ENCODE measurements at places on chromosomes 3 and 15.

GRCh38 chr3:24060055-24060454 lies 115.0 kb downstream of the NR1D2 start:
- DNase-seq: no peak

- DNase-seq: no peak
These were observed 75.1 kb downstream of the CLDN11 start for GRCh38 chr3:170493712-170494182.

DNA sequence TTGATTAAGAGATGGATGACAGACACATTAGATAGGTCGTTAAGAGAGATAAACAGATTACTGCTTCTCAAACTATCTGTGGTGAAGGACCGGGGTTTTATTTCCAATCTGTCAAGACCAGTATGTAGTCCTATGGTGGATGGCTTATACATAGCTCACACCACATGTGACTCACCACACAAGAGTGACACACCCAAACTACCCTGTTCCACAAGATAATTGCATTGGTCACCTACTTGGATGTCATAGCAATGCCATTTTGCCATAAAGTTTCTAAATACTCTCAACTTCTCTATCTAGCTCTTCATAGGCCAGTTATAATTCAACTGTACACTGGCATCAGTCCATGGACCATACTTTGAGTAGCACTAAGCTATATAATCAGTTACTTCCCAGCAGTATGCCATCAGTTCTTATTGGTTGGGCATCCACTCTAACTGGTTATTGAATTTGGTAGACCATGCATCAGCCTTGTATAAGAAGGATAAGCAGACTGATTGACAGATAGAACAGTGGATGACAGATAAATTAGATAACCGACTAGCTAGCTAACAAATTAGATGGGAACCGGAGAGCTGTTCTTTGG lies 11.6 kb downstream of the WWTR1 start:
- no peak for DNase-seq

- DNase-seq: no peak
These were observed 35.7 kb downstream of the ACAD9 start for GRCh38 chr3:128914966-128915645.

DNA sequence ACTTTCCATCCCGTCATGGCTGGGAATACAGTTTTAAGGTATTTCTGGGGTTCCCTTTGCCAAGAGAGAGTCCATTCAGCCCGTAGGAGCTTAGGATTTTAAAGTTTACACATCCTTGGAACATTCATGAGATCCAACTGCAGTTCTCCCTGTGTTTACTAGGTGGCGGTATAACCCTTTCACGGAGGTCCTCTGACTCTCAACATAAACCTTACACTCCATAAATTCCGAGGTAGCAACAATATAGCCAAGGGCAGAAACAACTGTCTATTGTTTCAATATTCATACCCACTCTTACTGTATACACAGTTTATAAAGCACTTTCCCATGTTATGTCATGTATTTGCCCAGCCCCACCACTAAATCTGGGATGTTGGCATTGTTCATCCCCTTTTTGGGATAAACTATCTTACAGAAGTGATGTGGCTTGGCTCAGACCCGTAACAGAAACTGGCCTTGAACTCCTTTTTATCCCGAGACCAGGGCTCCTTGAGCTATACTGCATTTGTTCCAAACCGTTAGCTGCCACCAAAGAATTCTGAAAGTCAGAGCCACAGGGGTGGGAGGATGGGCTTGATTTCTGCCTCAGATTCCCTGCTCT lies 69.2 kb upstream of the COL6A5 start:
- DNase-seq: no peak

DNA sequence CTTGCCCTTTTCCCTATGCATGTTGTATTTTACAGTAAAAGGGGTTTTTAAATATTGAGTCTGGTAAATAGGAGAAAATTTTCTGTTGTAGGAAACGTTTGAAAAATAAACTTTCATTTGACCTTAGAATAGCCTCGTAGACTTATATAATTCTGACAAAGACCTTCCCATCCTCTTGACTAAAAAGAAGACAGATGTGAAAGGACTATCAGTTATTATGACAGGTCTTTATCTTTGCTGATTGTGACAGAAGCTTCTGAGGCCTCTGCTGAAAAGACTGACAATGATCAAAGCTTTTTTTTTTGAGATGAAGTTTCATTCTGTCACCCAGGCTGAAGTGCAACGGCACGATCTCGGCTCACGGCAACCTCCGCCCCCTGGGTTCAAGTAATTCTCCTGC lies 24.2 kb downstream of the C2CD4A start:
- DNase-seq: no peak

GRCh38 chr15:46059921-46060594 lies 425.2 kb downstream of the SQOR start:
- no peak for DNase-seq

GRCh38 chr3:86774082-86774691 lies 216.8 kb downstream of the VGLL3 start:
- no peak for DNase-seq

DNA sequence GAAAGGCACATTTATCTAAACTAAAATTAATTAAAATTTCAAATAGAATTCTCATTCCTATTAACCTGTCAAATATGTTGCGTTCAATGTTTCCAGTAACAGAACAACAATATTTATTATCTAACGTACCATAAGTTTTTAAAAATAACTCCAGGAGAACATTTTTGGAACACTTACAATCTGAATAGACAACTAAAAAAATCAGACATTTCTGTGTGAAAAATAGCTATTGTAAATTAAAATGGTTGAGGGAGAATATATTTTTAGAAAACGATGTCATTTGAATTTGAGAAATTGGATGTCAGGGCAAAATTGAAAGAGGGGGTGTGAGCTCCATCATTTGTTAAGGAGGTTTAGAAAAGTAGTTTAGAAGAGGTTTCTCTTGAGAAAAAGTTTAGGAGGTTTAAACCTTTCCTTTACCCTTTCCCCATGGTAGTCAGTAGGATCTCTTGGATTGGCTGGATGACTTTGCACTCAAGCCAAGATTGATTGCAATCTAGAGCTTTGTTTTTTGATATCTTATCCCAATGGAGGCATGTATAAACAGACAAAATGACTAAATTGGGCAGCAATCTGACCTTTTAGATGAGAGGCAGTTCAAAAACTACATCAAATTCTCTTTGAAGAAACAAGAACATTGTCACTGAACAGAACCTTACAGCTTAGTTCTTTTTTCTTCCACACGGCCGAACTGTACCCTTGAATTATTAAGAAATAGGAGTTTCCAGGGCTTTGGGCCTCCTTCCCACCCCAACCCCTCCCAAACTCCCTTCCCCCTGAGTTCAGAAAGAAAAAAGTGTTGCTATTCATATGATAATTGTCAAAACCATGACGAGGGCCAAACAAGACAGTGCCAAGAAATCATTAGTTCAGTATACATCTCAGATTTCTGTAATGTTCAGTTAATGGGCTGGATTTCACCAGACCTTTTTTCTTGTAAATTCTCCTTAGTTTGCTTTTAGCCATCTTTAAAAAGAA lies 79.7 kb upstream of the CDIN1 start:
- DNase-seq: no peak

DNA sequence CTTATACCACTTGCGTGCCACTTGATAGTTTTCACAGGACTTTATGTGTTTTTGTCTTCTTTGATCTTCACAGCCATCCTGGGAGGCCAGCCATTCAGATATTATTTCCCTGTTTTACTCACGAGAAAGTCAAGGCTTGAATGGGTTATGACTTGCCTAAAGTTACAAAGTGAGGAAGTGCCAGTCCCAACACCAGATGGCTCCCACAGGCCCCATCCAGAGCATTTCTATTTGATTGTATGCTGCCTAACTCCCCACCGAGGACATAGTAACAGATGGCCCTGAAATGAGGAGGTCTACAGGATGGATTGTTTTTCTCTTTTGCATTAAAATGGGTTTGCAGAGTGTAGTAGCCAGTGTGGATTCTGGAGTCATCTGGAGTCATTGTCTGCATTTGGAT lies 74.5 kb downstream of the SPTSSB start:
- no peak for DNase-seq

DNA sequence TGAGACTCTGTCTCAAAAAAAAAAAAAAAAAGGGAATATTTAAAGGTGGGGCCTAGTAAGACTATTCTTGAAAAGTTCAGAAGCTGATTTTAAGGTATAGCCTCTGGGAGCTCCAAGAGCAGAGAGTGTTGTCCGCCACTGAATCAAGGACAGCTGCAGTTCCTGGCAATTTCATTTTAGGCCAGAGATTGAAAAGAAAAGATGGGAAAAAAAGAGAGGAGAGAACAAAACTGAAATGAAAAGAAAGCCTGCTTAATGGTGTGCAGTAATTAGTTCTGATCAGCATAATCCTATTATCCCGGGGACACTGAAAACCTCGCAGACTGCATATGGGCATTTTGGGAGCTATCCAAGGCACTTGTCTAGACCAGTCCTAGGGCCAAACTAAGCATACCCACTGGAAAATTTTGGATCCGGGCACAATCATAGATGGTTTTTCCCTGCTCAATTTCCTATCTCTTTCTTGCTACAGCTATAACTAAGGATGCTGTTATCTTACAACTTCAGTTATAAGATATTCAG lies 43.2 kb downstream of the EHHADH start:
- DNase-seq: no peak

DNA sequence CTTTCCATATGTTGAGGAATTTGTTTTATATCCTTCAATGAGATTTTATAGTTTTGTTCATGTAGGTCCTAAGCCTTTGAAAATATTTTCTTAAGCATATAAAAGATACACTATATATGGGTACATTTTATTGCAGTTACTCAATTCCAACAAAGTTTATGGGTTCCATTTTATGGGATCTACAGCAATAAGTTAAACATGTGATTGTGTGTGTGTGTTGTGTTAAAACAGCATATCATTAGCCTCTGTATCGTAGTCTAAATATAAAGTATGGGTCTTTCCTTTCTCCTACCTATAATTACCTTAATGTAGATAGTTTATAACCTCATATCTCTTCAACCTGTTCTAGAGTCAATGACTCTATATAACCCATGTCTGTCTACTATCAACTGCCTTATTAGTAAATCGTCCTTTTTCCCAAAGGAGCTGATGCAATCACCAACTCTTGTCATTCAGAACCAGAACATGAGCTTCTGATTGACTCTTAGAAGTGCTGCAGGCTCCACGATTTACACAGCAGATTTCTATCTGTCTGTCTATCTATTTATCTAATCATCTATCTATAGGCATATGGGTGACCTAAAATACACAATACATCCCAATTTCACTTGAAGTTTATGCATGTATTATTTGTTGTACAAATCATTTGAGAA lies 512.6 kb upstream of the CBLB start:
- DNase-seq: no peak

GRCh38 chr3:16912400-16913263 lies 27.9 kb downstream of the PLCL2 start:
- no peak for DNase-seq

DNA sequence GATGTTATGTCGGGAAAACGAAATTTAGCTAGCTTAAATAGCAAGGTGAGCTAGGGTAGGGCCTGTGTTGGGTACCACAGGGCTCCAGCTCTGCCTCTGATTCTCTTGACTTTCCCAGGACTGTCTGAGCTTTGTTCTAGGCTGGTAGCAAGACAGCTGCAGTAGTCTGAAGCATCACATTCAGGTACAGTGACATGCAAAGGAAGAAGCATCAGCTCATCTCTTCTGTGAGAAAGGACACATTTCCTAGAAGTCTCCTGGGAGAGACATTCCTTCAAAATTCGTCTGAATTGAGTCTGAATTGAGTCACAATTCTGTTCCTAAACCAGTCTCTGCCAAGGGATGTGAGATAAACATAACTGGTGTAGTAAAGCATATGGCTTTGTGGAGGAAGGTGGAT lies 8.5 kb upstream of the UBXN7 start:
- no peak for DNase-seq

DNA sequence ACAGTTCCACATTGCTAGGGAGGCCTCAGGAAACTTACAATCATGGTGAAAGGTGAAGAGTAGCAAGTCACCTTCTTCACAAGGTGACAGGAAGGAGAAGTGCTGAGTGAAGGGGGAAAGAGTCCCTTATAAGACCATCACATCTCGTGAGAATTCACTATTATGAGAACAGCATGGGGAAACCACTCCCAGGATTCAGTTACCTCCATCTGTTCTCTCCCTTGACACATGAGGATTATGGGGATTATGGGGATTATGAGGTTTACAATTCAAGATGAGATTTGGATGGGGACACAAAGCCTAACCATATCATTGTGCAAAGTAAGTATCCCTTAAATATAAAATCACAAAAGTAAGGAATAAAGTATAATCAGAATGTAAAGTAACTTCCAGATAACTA lies 375.9 kb upstream of the NAALADL2 start:
- DNase-seq: no peak

All from endothelial cell (in vitro differentiated cells).